ENCODE measurements at places on chromosomes 12 and 14. TPM values are rescaled to one million over a fixed set of nuclear protein-coding genes. Genes with fewer than 3 reads are reported as not detected.
A peak's percentile ranks its signal among the peaks of the same experiment; 100 is the strongest.

GRCh38 chr14:68935761-68936214, 43.3 kb downstream of the ACTN1 start:
- H3K27ac ChIP-seq = peak overlapping the region; percentile 99
- H3K4me3 ChIP-seq = peak overlapping the region; percentile 15
- H3K27me3 ChIP-seq = no peaks in the 10 kb centered on the region
- H3K4me1 ChIP-seq = peaks cover 100% of the 10 kb centered on the region
- DNase-seq = peak; percentile 85

GRCh38 chr12:53995002-53995377, 5.0 kb upstream of the HOXC9 start:
- no peaks in the 10 kb centered on the region for H3K36me3 ChIP-seq
- H3K4me3 ChIP-seq = no peak overlapping the region
- H3K27ac ChIP-seq = no peak overlapping the region
- H3K27me3 ChIP-seq = peaks cover 100% of the 10 kb centered on the region
- H3K4me1 ChIP-seq = peaks cover 34% of the 10 kb centered on the region

DNA sequence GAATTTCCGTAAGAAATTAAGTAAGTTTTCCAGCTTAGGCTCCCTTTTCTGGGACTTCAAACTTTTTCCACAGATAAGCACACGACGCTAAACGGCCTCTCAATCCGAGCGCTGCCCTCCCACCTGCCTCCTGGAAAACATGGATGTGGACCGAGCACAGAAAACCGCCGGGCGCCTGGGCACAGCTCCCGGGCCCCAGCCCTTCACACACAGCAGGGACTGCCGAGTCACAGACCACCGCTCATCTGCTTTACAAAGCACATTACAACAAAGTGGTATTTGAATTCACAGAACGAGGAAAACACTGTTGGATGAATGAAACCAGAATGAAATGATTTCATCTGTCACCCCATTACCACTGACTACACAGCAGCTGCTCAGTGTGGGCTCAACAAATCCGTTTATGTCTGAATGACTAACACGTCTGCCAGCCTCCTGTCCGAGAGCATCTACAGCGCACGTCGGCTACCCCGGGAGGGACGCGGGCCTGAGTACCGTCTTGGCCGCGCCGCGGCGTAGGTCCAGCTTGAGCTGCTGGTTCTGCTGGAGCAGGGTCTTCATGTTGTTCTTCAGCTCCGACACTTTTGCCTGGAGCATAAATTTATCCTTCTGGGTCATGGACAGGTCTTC, 13.1 kb upstream of the ANKLE2 start:
- H3K4me1 ChIP-seq = peaks cover 7% of the 10 kb centered on the region
- no peak for DNase-seq
- H3K27ac ChIP-seq = peak overlapping the region; percentile 18
- H3K36me3 ChIP-seq = peaks cover 29% of the 10 kb centered on the region

GRCh38 chr12:6362403-6362802, 13.0 kb downstream of the SCNN1A start:
- no peaks in the 10 kb centered on the region for H3K27me3 ChIP-seq
- H3K4me1 ChIP-seq = no peaks in the 10 kb centered on the region

DNA sequence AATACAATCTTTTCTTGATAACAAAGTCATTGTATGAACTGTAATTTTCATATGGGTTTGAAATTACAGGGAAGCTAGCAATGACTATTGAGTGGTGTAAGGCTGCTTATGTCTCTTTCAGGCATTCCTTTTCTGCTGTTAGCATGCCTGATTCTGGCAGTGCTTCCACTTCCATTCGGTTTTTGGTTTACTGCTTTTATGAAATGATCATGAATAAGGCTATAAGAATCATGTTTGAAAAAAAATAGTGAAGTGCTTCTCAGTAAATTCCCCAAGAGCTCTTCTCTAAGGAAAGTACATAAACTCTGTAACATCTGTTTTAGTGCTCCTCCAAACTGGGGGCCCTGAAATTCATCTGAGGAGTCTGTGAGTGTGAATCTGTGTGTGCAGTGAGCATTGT, 434.0 kb upstream of the RGS6 start:
- peaks cover 15% of the 10 kb centered on the region for H3K4me1 ChIP-seq
- H3K4me3 ChIP-seq = no peak overlapping the region
- no peaks in the 10 kb centered on the region for H3K27me3 ChIP-seq
- no peaks in the 10 kb centered on the region for H3K36me3 ChIP-seq

GRCh38 chr12:31644536-31644935, 15.0 kb upstream of the ETFBKMT start:
- no peak for DNase-seq
- H3K4me1 ChIP-seq = no peaks in the 10 kb centered on the region
- H3K36me3 ChIP-seq = no peaks in the 10 kb centered on the region
- no peak overlapping the region for H3K4me3 ChIP-seq

GRCh38 chr12:47615711-47616110, 90.1 kb downstream of the RPAP3 start:
- no peak for DNase-seq
- no peaks in the 10 kb centered on the region for H3K27me3 ChIP-seq
- H3K36me3 ChIP-seq = no peaks in the 10 kb centered on the region
- no peak overlapping the region for H3K4me3 ChIP-seq
- no peak overlapping the region for H3K27ac ChIP-seq

GRCh38 chr12:62194031-62194430, 66.2 kb upstream of the USP15 start:
- no peaks in the 10 kb centered on the region for H3K36me3 ChIP-seq
- no peak for DNase-seq
- H3K4me3 ChIP-seq = no peak overlapping the region
- H3K27me3 ChIP-seq = peaks cover 48% of the 10 kb centered on the region

DNA sequence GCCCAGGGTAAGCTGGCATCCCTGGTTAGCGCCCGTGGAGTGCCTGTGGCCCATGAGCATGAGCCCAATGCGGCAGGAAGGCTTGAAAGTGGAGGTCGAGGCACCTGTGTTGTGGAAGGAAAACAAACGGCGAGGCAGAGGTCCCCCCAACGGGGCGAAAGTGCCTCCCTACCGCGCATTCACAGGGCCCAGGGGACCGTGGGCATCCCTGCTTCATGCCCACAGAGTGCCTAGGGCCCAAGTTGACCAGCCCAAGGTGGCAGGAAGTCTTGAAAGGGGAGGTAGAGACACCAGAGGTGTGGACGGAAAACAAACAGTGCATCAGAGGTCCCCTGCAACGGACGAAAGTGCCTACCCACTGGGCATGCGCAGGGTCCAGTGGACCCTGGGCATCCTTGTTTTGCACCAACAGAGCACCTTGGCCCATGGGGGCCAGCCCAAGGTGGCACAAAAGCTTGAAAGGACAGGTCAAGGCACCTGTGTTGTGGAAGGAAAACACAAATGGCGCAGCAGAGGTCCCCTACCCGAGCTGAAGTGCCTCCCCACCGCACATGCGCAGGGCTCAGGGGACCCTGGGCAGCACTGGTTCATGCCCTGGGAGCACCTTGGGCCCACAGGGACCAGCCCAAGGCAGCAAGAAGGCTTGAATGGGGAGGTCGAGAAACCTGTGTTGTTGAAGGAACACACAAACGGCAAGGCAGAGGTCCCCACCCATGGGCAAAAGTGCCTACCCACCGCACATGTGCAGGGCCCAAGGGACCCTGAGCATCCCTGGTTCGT, 377.5 kb downstream of the ALG10 start:
- H3K36me3 ChIP-seq = no peaks in the 10 kb centered on the region
- H3K27me3 ChIP-seq = no peaks in the 10 kb centered on the region
- H3K4me1 ChIP-seq = no peaks in the 10 kb centered on the region
- H3K4me3 ChIP-seq = no peak overlapping the region
- peak; percentile 45 for DNase-seq
- no peak overlapping the region for H3K27ac ChIP-seq

DNA sequence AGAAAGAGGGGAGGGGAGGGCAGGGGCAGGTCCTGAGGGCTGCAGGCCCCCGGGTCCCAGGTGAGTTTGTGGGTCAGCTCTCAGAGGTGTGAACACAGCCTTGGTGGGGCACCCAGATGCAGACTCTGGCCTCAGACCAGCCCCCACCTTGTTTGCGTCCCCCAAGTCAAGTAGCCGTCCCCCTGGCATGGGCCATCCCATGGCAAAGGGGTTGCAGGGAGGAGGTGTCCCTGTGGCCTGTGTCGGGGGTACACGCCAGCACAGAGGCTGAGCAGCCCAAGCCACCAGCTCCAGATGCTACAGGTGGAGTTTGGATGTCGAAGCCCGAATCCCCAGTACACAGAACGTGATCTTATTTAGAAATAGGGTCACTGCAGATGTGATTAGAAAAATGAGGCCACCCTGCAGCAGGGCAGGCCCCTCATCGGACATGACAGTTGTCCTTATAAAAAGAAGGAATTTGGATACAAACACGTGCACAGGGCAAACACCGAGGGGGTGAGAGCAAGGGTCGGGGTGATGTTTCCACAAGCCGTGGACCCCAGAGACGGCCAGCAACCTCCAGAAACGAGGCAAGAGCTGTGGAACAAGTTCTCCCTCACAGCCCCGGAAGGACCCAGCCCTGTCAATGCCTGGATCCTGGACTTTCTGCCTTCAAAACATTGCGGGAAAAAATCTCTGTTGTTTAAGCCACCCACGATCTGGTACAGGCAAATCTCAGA, 141.2 kb upstream of the C14orf180 start:
- no peaks in the 10 kb centered on the region for H3K36me3 ChIP-seq
- no peak overlapping the region for H3K27ac ChIP-seq
- H3K4me3 ChIP-seq = no peak overlapping the region
- H3K27me3 ChIP-seq = no peaks in the 10 kb centered on the region
- DNase-seq = no peak

DNA sequence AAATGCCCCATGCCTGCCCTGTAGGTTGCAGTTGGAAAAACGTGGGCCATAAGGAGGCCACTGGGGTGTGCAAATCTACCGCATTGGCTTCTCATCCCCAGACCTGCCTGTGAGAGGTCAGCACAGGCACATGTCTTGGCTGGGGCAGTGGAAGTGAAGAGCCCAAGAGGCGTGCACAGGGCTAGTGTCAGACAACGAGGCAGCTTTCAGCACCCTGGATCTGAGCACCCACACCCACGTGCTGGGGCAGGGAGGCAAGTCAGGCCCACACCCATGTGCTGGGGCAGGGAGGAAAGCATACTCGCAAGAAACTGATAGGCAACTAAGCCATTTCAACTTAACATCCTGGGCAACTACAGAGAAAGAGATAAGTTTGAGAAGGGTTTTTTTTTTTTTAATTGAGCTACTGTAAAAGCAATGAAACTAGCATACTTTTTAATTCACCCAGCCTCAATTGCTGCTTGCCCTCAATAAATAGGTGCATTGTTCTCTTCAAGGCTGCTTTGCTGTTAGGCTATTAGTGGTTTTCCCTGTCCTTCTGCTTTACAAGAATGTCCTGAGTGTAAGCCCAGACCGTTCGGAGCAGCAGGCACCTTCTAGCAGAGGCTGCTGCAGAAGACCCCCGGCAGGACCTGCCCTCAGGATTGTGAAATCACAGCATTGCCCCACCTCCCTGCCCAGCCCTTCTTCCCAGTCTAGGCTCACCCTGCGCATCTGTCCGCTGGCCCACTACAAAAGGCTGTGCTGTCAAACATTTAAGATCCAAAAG, 355.3 kb upstream of the FKBP4 start:
- H3K4me1 ChIP-seq = peaks cover 42% of the 10 kb centered on the region
- H3K27ac ChIP-seq = peak overlapping the region; percentile 38
- no peaks in the 10 kb centered on the region for H3K36me3 ChIP-seq
- H3K4me3 ChIP-seq = no peak overlapping the region
- no peaks in the 10 kb centered on the region for H3K27me3 ChIP-seq

DNA sequence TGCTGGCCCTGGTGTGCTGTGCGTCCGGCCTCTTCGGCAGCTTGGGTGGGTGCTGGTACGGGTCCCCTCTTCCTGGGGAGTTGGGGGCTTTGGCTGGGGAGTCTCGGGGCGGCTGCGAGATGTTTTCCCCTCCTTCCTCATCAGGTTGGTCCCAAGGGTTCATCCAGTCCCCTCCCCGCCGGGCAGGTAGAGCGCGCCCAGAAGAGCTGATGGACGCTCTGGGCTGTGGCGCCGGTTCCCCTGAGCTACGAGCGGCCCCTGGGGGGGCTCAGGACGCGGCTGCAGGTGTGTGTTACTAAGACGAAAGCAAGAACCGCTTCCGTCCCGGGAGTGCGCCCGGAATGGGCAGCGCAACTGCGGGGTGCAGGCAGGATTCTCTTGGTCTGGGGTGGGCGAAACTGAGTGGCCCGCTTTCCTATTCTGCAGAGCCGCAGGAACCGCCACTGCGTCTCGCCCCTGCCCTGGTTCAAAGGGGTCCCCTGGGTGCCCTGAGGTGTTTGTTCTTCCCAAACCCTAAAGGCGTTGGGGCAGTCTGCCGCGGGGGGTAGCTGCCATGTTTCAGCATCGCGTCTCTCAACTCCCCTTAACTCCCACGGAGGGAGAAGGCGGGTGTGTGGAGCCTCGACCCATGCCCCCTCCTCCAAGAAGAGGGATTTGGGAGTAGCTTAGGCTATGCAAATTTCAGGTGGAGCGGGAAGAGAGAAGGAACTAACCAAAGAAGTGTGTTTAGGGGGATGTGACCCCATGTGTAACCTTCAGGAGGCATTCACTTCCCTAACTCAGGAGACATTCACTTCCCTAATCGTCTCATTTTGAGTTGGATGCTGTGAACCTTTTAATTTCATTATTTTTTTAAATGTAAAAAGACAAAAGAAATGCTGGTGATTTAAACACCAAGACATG, 1.2 kb downstream of the SLC24A4 start:
- peak overlapping the region; percentile 48 for H3K4me3 ChIP-seq
- no peaks in the 10 kb centered on the region for H3K4me1 ChIP-seq
- H3K36me3 ChIP-seq = no peaks in the 10 kb centered on the region
- DNase-seq = no peak
- H3K27me3 ChIP-seq = peaks cover 29% of the 10 kb centered on the region

DNA sequence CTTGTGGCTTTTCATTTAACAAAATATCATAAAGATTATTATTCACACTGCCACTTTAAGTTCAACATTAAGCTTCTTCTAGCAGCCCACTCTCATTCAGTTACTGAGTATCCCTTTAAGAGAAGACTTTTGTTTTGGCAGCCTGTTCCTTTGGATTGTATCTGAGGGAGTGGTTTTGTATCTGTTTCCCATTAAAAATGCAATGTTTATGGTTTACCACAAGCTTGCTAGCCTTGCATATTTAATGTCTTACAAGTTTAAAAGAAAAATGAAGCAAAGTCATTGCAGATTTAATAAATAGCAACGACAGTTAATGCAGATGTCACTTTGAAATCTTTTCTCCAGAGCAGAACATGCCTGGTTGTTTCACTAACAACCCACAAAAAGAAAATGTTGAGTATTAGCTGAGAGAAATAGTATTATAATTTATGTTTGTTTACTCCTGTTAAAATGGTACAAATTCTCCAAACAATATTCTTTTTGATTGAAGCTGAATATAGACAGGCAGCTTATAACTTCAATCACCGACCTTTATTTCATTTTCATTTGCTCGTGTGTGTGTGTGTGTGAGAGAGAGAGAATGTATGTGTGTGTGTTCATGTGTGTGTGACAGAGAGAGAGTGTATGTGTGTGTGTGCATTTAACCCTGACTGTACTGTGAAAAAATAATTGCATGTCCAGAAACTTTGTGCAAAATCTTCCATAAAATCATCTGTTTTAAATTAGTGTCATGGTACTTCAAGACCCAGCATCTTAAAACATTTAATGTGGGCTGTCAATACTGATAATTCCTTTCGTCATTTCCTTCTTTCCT, 1.8 kb downstream of the DCN start:
- H3K27me3 ChIP-seq = no peaks in the 10 kb centered on the region
- H3K4me1 ChIP-seq = peaks cover 8% of the 10 kb centered on the region
- H3K27ac ChIP-seq = peak overlapping the region; percentile 71

GRCh38 chr14:74290415-74290814, 12.3 kb downstream of the ABCD4 start:
- H3K4me3 ChIP-seq = no peak overlapping the region
- no peaks in the 10 kb centered on the region for H3K27me3 ChIP-seq
- H3K36me3 ChIP-seq = peaks cover 61% of the 10 kb centered on the region
- DNase-seq = no peak
- H3K4me1 ChIP-seq = no peaks in the 10 kb centered on the region
- no peak overlapping the region for H3K27ac ChIP-seq

The C14orf39 gene
- polyA plus RNA-seq = not detected

The TTC9 gene
- not detected for polyA plus RNA-seq

The KDM2B gene
- polyA plus RNA-seq = 4.8 TPM

The THAP2 gene
- 4.2 TPM for polyA plus RNA-seq

The EXOC5 gene
- 13.6 TPM for polyA plus RNA-seq

The SAMD15 gene
- 0.23 TPM for polyA plus RNA-seq
